ENCODE measurements at places on chromosomes 12 and 14.

DNA sequence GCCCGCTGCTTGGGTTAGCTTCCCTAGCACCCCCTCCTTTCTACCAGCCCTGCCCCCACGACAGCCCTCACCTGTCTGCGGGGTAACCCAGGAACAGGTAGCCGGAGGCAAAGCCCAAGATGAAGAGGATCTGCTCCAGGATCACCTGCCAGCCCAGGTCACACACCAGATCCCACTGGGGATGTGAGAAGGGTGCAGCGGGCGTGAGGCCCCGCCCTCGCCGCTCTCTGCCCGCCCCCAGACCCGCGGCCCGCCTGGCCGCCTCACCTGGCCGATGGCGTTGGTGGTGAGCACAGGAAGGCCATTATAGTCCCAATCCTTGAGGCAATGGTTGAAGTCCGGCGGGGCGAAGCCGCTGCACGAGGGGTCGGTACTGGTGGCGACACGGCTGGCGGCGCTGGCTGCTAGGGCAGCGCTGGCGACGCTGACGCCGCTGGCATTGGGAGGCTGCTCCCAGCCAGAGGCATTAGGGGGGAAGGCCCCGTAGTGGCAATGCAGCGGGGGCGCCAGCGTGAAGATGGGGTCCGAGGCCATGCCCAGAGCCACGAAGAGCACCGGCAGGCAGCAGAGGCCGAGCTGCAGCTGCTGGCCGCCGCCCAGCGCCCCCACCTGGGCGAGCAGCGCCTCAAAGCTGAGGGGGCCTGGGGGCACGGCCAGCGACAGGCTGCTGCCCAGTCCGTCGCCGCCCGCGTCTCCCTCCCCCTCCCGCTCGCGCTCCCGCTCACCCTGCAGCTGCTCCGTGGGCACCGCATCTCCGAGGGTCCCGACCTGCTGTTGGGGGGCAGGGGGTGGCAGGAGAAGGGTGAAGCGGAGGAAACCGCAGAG, 794 bp downstream of the SLC22A17 start:
- DNase-seq, result no peak

GRCh38 chr12:132396657-132397056, 67.3 kb upstream of the GALNT9 start:
- DNase-seq, result no peak

- no peak for DNase-seq
Measured at GRCh38 chr14:83044001-83044400, 1510.3 kb upstream of the SEL1L start.

GRCh38 chr12:87827638-87828264, 201.4 kb downstream of the C12orf50 start:
- DNase-seq, result no peak

GRCh38 chr12:105041186-105041585, 43.1 kb downstream of the ALDH1L2 start:
- DNase-seq, result no peak

- no peak for DNase-seq
Measured at GRCh38 chr12:31752450-31752849, 23.6 kb upstream of the AMN1 start.
